ENCODE measurements at places on chromosomes 5 and 9.

- no peak for DNase-seq
Measured at GRCh38 chr5:160641405-160641804, 210.6 kb downstream of the ATP10B start.

DNA sequence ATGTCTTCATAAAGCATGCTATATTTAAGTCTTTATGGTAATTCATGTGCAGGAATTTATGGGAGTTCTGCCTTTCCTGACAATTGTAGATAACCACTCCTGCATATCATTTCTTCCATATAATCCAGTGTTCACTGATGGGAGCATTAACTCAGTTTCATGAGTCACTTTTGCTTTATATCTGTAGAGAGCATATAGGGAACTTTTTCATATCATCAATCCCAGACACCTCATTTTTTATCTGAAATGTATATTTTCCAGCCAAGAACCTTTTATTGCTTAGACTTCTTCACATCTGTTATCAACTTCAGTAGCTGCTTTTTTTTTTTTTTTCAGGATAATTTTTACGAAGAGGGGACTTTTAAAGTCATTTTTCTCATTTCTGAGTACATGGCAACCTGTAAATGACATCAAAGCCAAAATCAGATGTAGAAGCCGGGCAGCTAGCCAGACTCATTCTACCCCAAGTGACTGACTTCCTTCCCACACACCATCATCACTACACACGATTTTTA, 41.1 kb downstream of the NFX1 start:
- DNase-seq = no peak

GRCh38 chr5:151451626-151452520, 4.5 kb downstream of the SLC36A1 start:
- no peak for DNase-seq

DNA sequence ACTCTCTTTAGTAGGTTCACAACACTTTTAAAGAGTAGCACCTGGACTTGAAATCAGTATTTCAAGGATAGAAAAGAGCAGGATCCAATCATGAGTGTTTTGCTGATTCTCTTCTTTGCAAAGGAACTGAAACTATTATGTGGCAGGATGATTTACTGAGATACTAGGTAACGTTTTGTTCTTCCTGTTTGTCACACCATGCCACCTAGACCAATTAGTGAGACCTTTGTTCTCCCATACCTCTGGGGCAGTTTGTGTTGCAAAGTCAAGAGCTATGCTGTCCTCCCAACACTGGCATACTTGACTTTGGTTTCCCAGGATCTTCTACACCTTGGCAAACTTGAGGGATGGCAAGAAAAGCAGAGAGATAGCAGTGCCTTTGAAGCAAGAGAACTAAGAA, 43.4 kb downstream of the PPP1R2B start:
- DNase-seq = no peak

DNA sequence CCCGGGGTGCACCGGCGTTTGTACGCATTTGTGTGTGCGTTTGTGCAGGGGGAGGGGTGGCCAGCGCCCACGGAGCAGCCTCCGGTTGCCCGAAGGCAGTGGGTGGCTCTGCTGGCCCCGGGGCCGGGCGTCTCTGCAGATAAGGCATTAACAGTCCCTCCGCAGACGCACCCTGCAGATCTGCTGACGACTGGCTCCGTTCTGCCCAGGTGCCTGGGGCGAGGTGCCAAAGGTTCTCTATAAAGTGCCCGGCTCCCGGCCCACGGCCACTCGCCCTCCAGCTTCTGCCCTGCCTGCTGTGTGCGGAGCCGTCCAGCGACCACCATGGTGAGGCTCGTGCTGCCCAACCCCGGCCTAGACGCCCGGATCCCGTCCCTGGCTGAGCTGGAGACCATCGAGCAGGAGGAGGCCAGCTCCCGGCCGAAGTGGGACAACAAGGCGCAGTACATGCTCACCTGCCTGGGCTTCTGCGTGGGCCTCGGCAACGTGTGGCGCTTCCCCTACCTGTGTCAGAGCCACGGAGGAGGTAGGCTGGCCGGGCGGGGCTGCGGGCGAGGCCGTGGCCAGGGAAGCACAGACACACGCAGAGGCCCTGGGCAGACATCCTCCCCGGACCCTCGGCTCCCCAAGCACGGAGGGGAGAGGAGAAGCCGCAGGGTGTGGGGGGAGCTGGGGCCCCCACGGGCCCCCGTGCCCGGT, at the start of gene SLC6A19:
SLC6A19 (plus strand) TSS at position 269 of the 699 bp plus-strand sequence; CDS start at position 325, 56 bp downstream.
- DNase-seq = no peak

GRCh38 chr9:89278551-89278950, 32.4 kb upstream of the CKS2 start:
- no peak for DNase-seq

DNA sequence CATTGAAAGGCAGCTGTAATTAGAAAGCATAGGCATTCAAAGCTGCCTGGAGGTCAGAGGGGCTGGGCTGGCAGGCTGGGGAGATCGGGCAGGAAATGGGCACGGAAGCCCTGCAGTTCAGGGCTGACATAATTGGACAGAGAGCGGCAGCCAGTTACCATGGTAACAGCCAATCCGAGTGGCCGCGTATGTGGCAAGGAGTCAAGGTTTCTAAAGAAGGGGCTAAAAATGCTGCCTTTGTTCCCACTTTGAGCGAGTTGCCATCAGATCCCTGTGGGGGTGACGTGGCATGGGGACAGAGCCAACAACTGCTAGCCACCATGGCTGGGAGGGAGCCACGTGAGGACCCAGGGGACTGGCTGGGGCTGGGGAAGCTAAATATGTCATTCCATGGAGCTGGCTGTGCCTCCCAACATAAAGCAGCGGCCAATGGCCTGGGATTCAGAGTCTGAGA, 44.7 kb upstream of the NDFIP1 start:
- DNase-seq = no peak

GRCh38 chr9:127755061-127756060, 20.3 kb upstream of the TOR2A start:
- no peak for DNase-seq

GRCh38 chr9:114271556-114272510, 51.1 kb upstream of the ORM1 start:
- DNase-seq = no peak

DNA sequence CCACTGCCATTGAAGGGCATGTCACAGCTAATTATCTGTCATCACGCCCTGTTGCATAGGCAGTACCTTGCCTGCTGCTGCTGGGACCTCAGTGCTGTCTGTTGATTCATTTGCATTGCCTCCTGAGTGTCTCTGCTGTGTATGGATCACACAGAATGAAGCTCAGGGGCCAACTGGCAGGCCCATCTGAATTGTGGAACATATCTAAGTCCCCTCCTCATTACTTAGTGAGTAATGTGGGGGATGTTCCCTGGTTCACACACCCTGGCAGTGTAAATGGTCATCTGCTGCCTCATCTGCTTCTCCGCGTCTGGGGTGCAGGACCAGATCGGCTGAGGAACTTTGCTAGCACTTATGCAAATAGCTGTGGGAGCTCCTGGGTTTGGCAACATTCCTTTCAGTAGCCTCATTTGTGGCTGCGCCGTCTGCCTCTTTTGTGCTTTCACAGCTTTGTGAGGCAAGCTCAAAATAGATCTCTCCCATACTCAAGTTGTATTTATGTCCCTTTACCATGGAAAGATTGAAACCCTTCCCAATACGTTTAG, 25.4 kb downstream of the TYRP1 start:
- DNase-seq = no peak

- DNase-seq = no peak
Measured at GRCh38 chr5:171474230-171474813, 54.9 kb downstream of the FGF18 start.

DNA sequence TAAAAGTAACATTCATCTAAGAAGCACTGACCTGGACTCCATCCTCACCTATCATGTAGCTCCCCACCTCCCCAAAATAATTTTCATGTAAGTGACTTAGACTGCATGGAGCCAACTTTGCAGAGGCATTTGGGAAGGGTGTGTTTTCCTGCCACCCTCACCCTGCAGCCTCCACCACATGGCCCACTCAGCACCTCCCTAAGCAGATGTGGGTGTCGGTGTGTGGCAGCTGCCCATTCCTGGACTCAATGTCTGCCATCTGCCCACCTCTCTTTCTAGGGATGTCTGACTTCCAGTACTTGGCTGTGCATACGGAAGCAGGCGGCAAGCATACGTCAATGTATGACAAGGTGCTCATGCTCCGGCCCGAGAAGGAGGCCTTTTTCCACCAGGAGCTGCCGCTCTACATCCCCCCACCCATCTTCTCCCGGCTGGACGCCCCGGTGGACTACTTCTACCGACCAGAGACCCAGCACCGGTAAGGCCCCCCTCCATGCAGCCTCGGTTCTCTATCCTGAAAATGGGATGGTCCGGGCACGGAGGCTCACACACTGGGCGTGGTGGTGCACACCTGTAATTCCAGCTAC, 12.7 kb downstream of the GTF3C5 start:
- no peak for DNase-seq

DNA sequence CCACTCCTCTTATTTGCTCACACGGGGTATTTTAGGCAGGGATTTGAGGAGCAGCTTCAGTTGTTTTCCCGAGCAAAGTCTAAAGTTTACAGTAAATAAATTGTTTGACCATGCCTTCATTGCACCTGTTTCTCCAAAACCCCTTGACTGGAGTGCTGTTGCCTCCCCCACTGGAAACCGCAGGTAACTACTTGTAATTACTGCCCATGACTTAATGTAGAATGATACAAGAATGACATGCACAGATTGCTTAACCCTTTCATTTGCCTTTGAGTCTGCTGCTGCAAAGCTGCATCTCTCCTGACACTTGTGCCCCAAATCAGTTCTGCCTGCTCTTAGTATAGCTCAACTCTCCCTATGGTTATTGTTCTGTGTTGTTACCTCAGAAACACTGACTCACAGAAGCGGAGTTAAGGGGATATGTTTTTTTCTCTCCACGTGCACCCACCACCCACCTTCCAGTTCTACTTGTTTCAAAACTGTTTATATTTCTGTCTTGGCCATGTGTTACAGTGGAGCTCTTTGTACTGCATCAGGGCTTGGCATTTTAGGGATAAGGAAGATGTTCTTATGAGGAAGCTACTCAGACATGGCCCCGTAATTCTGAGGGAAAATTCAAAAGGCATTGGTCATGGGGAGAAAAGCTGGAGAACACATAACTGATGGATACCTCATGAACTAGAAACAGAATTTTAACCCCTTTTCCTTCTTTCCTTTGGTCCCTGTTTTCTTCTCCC, 2.3 kb downstream of the ADRB2 start:
- DNase-seq = no peak

- DNase-seq = no peak
Measured at GRCh38 chr9:129036923-129037766, 719 bp downstream of the MIGA2 start.

DNA sequence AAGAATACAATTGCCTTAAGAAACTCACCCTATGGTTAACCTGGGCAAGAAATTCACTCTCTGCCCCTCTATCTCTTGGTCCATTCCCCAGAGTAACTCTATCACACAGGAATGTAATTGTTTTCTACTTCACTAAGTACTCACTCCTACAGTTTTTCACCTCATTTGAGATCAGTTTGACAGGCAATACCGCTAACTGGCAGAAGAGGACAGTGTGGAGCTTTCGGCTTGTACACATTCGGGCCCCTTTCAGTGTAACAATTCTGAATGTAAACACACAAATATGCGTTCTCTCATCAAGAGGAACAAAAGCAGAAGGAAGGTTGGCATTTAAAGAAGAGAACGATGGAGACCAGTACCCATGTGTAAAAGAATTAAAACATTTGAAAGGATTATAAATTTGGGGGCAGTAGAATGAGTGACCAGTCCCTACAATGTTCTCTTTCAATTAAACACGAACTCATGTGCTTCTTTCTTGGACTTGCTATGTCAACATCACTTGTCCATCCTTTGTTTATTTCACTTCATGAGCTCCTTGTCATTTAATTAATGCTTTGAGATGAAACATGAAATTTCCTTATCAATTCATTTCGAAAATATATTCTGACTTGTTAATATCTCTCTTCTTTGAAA, 188.5 kb upstream of the GRAMD2B start:
- DNase-seq = no peak

GRCh38 chr9:117887383-117887782, 183.2 kb downstream of the TLR4 start:
- no peak for DNase-seq

DNA sequence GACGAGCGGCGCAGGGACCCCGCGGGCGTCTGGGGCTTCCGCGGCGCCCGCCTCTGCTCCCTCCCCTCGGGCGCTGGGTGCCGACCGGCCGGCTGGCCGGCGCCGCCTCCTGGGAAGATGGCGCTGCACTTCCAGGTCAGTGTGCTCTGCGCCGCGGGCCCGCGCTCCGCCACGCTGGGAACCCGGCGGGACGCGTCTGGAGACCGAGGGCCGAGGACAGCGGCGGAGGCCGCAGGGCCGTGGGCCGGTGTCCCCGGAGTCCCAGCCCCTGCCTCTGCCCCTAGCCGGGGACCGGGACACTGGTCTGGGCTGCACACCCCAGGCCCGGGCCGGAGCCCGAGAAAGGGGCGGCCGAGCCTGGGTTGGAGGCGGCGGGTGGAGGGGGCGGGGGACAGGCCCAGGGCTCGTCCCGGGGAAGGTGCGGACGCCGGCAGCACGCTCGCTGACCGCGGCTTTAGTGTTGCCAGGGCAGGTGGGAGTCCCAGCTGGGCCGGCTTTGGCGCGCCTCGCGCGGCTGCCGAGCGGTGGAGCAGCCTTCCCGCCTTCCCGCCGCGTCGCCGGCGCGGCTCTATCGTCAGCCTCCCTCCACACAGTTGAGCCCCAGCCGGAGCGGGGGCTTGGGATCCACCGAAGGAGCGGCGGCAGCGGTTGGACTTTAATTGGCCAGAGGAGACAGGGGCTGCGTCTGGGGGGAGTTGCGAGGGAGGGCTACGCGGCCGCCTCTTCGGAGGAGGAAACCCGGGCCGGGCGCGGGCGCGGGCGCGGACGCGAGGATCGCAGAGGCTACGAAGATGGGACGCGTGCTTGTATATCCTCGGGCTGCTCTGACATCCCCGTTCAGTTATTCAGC, at the start of gene RANBP17:
RANBP17 (plus strand) TSS at position 102 of the 850 bp plus-strand sequence.
- DNase-seq = no peak

- DNase-seq = no peak
Measured at GRCh38 chr5:118988866-118989180, 476 bp upstream of the DTWD2 start.

- no peak for DNase-seq
Measured at GRCh38 chr9:123509646-123510045, 153.6 kb downstream of the CRB2 start.

DNA sequence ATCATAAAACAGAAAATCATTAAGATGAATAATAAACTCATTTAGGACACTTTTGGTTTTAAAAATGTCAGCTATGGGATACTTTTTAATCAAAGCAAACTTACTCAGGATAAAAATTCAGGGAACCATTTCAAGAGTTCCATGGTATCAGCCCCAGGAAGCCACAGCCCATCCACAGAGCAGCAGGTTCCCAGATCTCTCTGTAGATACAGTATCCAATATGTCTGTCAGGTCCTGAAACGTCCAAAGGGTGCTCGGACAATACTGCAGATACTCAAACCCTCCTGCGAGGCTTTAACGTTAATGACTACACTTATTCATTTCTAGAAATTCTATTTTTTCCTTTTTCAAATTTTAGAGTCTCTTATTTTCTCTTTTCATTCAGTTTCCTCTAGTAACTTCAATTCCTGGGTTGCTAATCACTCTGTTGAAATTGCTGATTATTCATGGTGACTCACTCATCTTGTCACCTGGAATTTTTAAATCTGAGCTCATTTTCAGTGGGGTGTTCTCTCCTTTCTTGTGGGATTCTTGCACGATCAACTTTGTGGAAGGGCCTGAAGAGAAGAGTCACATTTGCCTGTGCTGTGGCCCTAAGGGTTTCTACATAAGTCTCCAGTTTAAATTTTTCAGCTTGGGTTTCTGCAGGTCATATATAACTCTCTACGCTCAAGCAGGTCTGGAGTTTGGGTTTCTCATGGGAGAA, 435.8 kb downstream of the CTNND2 start:
- no peak for DNase-seq

- no peak for DNase-seq
Measured at GRCh38 chr5:111434800-111435199, 77.5 kb downstream of the STARD4 start.

- DNase-seq = no peak
Measured at GRCh38 chr5:123035360-123035917, 1.1 kb downstream of the PPIC start.
